ENCODE measurements at places on chromosomes 12 and 14.

- no peak for DNase-seq
These were observed 203.2 kb upstream of the SSTR1 start for GRCh38 chr14:38004610-38004879.

- DNase-seq, result peak; percentile 69
These were observed 44.6 kb downstream of the MLXIP start for GRCh38 chr12:122123051-122123760.

GRCh38 chr14:74599321-74599761 lies 12.7 kb downstream of the LTBP2 start:
- no peak for DNase-seq

GRCh38 chr12:126557659-126558058 lies 1492.4 kb downstream of the AACS start:
- no peak for DNase-seq

DNA sequence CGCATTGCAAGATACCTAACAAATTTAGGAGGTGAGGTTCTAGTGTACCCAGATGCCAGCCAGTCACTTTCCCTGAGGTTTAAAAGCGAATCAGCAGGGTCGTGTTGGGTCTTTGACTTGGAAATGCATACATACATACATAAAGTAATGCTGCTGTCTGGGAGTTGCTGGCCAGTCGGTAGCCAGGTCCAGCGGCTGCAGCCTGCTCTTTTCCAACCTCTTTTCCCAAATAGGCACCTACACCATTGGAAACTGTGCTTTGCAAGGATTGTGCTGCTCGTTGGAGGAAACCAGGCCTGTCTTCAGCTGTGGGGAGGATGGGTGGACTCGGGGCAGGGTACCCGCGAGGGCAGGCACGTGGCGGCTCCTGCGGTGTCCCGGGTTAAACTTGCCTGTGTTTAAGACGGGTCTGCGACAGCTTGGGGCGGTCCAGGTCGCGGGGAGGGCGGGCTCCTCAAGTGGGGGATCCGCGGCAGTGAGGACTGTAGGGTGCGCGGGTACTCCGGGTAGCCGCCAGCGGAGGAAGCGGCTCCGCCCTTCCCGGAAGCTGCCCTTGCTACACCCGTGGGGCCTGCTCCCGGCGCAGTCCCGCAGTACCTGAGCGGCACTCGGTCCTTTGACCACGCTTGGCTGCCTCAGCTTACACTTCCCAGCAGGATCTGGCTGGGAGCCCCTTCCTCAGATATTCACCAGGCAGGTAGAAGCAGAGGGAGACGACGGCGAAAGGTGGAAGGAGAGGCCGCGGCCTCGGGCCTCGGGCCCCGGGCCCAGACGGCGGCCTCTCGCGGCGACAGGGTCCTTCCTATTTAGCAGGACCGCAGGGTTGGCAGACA lies 2.7 kb downstream of the TTC6 start:
- no peak for DNase-seq

DNA sequence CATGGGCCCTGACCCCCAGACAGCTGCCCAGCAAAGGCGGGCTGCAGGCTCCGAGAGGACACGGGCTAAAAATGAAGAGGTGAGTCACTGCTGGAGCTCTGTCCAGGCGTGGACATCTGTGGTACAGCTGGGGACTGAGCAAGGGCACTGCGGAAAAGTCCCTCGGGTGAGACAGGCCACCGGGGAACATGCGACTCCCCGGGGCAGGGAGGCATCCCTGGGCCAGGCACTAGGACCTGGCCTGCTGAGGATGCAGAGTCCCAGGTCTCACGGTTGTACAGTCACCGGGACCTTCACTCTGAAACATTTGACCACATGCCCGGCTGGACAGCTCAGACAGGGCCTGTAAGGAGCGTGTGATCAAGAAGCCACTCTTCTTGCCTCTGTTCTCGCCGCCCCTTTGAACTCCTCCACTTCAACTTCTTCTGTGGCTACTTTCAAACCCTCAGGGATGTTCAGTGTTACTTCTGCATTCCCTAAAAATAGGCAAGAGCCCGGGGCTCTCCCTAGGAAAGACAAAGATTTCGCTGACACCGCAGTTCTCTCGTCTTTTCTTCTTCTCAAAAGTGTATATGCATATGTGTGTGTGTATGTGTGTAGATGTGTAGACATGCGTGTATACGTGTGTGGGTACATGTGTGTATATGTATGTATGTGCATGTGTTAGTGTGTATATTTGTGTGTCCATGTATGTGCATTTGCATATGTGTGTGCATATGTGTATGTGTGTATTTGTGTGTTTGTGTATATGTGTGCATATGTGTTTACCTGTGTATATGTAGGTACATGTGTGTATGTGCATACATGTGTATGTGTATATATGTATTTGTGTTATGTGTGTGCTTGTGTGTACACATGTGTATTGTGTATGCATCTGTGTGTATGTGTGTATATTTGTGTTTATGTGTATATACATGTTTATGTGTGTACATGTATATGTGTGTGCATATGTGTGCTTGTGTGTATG lies 5.0 kb upstream of the RFLNA start:
- no peak for DNase-seq

- DNase-seq, result no peak
These were observed 171.1 kb upstream of the G2E3 start for GRCh38 chr14:30387871-30388270.

DNA sequence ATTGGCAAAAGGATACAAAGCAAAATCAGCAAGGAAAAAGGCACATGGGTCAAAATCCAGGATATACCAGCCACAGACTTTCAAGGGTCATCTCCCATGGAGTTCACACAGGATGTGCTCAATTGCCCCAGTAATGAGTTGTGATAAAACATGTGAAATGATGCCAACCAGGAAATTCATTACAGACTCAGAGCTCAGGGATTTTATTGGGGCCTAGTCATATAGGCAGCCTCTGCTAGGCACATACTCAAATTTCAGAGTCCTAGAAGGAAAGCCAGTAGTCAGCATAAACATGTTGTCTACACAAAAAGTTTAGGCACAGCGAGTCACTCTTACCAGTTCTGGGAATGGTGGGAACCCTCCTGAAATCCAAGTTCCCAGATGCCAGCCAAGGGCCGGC lies 64.4 kb upstream of the OSBPL8 start:
- no peak for DNase-seq

DNA sequence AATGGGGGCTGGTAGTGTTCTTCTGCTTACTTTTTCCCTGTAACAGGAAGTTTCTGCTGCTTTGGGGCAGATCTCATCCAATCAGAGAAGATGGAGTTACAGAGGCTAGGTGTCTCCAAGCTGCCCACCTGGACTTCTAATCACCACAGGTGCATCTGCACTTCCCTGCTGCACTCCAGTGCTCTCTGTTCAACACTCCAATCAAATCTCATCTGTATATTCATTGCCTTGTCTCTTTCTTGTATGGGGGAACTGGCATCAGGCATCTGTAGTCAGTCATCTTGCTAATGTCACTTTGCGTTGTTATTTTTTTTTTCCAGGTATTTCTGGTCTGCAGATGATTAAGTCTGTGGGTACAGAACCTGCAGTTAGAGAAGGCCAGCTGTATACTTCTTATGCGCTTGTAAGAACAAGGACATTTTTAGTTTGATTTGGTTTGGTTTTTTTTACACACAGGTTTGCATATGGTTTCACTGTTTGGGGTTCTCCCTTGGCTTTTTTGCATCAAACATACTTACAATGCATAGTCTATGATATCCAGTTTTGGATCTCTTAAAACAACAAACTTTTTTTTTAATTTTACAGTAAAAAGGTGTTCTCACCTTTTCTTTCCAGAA lies 116.0 kb downstream of the METTL25 start:
- DNase-seq, result no peak

GRCh38 chr12:57898308-57898970 lies 42.9 kb upstream of the ATP23 start:
- DNase-seq, result no peak

GRCh38 chr12:65891219-65891618 lies 66.9 kb downstream of the HMGA2 start:
- no peak for DNase-seq

DNA sequence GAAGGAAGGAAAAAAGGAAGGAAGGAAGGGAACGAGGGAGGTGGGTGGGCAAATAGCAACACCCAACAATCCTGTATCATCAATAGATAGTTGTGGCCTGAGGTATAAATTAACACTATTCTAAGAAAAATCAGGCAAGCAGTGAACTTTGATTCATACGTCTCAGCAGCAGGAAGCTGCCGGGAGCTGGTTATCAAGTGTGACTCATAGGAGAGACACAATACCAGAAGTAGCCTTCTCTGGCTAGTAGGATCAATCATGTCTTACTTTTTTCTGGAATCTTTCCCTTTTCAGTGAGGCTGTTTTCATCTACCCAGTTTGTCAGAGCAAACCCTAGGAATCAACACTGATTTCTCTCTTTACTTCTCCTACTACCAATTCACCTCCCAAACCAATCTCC lies 780.5 kb downstream of the NRXN3 start:
- DNase-seq, result no peak

- no peak for DNase-seq
These were observed 38.2 kb downstream of the CACNA2D4 start for GRCh38 chr12:1880153-1880845.

DNA sequence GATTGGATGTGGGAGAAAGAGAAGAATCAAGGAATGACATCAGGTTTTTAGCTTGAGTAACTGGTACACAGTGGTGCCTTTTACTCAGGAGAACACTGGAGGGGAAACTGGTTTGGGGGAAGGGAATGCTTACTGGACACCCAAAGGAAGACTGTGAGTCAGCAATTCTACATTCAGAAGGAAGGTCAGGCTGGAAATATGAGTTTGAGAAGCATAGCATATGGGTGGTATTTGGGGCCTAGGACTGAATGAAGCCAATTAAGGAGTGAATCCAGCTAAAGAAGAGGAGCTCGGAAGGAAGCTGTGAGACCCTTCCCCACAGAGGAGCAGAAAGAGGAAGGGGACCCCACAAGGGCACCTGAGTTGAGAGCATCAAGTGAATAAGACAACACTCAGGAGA lies 35.4 kb downstream of the DMAC2L start:
- DNase-seq, result no peak

GRCh38 chr14:75881994-75882393 lies 99.8 kb downstream of the TGFB3 start:
- no peak for DNase-seq

GRCh38 chr14:51079085-51079484 lies 15.8 kb downstream of the TRIM9 start:
- DNase-seq, result no peak

DNA sequence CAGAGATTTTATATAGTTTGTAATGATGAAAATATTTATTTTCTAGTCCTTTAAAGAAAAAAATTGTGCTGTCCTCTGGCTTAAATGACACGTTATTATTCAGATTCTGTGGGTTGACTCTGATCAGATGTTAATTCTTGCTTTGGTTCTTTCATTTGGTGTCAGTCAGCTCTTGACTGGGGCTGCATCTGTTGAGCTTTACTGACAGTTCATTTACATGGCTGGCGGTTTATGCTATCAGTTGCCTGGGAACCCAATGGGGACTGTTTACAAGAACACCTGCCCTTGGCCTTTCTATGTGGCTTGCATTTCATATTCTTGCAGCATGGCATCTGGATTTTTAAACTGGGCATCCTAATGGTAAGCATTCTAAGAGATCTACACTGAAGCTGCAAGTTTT lies 667.1 kb upstream of the FBXO33 start:
- DNase-seq, result no peak

DNA sequence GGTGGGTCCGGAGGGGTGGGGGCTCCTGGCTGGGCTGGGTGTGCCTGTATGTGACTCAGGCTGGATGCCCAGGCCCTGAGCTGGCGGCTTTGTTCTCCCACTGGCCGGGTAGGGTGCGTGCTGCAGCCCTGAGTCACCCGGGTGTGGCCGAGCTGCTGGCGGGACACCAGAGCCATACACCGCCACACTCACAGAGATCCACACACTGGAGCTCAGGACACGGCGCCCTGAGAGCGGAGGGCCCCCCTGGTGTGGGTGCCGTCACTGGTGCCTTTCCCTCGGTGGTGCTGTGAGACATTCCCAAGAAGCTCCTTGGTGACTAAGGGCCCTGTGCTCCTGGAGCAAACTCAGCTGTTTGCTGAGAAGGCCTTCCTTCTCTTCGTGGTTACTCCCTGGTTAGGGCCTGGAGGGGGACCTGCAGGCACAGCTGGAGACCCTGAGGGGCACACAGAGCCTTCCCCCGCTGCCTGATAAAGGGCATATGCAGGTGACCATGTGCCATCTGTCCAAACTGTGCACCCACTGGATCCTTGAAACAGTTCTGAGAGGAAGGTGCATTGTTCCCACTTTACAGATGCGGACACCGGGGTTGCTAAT lies 44.3 kb downstream of the KRT80 start:
- DNase-seq, result no peak

Measured in progenitor cell of endocrine pancreas (in vitro differentiated cells).